ENCODE measurements at places on chromosomes 1 and 21.
A peak's percentile ranks its signal among the peaks of the same experiment; 100 is the strongest.

DNA sequence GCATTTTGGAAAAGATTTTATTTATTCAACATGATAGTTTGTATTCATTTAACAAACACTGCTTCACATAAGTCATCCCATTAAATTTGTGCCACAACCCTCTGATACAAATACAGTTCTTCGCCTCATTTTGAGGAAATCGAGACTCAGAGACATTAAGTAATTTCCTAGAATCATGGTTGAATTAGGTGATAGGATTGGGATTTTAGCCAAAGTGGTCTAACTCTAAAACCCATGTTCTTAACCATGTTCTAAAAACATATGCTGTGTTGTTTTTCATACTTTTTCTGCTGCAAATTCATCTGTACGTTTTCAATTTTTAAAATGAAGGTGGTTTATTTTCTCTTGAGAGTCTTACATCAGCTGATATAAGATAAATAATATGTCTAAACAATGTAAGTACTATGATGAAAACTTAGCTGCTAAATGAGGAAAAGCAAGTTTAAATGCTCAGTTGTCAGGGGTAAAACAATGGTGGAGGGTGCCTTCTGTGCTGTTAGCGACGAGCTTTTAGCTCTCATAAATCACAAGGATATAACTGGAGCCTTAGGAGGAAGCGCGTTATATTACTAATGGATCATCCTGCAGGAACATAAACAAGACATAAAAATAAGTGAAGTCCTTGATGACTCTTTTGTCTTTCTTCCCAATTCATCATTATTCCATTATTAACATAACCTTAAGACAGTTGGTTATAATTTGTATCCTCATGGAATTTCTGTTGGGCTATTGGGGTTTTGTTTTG lies 97.7 kb downstream of the CACHD1 start:
- DNase-seq = no peak

DNA sequence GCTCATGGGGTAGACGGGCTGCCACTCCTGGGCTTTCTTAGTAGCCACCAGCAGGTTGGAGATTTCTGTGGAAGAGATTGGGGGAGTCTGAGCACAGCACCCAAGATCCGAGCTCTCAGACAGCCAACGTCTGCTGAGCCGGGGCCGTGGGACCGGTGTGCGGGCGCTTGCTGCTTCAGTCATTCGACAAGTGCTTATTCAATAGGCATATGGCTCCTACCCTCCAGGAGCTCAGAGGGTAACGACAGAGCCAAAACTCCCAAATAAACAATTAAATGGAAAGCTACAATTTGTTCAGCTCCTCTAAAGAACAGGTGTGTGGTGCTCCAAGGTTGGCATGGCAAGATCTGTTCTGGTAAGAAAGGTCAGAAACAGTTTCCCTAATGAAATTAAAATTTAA lies 106.0 kb downstream of the RAVER2 start:
- DNase-seq = no peak

GRCh38 chr21:32768530-32768929 lies 3.0 kb downstream of the PAXBP1 start:
- no peak for DNase-seq

DNA sequence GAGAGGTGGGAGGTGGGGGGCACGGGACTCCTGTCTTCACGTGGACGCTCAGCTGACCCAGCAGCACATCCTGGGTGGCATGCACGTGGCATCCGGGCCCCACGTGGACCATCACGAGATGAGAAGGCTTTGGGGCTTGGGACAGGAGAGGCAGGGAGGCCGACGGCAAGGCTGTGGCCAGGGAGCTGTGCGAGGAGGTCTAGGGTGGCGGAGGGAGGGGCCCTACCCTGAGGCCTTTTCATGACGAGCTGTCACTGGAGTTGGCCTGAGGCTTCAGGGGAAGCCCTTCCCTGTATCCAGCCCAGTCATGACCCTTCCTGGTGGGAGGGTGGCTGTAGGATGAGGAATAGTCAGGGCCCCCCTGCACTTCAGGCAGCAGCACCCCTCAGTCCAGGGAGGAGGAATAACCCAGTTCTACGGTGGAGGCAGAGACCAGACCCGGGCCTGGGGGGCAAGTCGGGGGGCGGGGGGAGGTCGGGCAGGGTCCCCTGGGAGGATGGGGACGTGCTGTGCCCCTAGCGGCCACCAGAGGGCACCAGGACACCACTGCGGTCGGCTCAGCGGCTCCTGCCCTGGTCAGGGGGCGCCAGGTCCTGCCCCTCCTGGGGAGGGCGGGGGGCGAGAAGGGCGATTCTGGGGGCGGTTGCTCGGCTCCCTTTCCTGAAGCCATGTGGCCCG lies 2.0 kb upstream of the PERM1 start:
- no peak for DNase-seq

DNA sequence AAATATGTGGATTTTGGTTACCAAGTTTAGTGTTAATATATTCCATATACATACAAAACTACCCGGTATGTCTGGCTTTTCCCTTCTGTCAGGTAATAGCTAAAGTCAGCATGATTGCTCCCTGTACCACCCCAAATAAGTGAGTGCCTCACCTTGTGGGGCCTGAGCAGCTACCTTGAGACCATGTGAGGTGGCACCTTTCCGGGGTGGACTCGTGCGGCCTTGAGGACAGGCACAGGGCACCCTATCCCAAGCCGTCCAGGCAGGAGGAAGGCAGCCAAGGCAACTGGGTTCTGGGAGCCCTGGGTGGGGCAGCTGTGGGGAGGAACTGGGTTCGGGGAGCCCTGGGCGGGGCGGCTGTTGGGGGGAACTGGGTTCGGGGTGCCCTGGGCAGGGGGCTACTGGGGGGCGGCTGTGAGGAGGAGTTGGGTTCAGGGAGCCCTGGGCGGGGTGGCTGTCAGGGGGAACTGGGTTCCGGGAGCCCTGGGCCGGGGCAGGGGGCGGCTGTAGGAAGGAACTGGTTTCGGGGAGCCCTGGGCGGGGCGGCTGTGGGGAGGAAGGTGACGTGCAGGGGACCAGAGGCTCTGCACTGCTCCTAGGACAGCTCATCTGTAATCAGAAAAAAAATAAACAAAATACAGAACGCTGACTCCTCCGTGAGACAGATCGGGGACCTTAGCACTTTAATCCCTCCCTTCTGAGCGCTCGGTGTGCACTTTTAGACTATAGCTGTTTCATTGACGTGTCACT lies 63.3 kb downstream of the POFUT2 start:
- no peak for DNase-seq

DNA sequence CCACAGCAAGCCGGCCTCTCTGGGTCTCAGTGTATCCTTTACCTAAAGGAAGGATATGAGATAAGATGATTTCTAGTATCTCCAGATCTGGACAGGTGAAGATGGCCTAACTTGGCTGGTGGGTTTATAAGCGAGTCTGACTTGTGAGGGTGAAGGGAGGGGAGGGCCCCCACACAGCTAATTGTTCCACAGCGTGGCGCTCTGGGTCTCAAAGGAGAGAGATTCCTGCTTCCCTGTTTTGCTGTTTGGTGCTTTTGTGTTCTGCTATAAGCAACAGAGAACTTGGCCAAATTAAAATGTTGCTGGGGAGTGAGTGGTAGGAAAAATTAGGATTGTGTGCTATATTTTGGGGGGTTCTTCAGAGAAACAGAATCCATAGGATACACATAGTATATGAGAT lies 28.9 kb upstream of the NLRP3 start:
- DNase-seq = no peak

- no peak for DNase-seq
These were observed 30.2 kb upstream of the LRRC8D start for GRCh38 chr1:89790592-89790991.

- DNase-seq = no peak
These were observed 177.3 kb downstream of the PTPRU start for GRCh38 chr1:29413661-29414060.

- no peak for DNase-seq
These were observed 23.3 kb upstream of the ZNF326 start for GRCh38 chr1:89971600-89971999.

- no peak for DNase-seq
These were observed 587.1 kb upstream of the NEGR1 start for GRCh38 chr1:72869441-72869840.

DNA sequence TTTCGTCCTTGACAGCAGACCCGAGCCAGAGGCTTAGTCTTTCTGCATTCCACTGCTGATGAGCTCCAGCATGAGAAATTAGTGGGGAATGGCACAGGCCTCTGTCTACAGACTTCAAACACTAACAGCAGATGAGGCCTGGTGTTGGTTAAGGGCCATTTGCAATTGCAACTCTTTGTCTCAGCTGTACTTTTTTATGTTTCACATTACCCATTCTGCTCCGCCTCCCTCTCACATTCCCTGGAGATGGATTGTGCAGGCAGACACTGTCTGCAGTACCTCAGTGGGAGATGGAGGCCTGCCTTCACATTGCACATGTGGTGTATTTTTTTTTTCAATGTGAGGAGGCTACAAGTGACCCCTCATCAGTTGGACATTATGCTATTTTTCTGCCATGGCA lies 370.2 kb downstream of the DUSP10 start:
- no peak for DNase-seq

GRCh38 chr1:16118706-16119105 lies 37.2 kb downstream of the EPHA2 start:
- DNase-seq = no peak

DNA sequence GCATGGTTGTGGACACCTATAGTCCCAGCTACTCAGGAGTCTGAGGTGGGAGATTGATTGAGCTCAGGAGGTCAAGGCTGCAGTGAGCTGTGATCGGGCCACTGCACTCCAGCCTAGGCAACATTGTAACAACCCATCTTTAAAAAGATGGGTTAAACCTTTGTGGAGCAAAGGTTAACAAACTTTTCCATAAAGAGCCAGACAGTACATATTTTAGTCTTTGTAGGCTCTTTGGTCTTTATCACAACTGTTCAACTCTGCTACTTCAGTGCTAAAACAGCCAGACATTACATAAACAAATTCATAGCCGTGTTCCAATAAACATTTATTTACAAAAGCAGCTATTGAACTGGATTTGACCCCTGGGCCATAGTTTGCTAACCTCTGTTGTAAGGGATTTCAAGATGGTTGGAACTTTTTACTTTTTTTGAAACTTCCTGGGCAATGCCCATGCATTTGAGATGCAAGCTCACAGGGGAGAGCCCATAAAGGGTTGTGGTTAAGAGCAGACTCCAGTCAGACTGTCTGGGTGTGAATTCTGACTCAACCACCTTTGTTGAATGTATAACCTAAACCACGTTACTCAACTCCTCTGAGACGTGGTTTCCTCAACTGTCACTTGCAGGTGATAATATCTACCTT lies 10.8 kb downstream of the INAVA start:
- DNase-seq = no peak

DNA sequence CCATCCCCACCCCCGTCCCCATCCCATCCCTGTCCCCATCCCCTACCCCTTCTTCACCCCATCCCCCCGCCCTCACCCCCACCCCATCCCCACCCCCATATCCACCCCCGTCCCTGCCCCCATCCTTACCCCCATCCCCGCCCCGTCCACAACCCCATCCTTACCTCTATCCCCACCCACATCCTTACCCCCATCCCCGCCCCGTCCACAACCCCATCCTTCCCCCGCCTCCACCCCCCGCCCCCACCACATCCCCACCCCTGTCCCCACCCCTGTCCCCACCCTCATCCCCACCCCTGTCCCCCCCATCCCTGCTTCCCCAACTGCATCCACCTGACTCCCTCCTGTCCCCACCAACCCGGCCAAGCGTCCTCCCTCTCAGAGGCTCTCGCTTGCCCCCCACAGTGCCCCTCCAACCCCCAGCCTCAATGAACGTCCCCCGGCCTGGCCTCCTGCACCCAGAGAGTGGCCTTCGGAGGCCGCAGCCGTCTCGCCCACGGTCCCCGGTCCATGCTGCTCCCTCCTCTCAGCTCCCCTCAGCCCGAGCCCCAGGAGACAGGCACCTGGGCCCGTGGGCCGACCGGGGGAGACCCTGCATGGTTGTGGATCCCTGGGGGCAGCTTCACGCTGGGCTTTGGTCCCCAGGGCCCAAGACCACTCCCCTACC lies 25.5 kb upstream of the C1orf159 start:
- no peak for DNase-seq

DNA sequence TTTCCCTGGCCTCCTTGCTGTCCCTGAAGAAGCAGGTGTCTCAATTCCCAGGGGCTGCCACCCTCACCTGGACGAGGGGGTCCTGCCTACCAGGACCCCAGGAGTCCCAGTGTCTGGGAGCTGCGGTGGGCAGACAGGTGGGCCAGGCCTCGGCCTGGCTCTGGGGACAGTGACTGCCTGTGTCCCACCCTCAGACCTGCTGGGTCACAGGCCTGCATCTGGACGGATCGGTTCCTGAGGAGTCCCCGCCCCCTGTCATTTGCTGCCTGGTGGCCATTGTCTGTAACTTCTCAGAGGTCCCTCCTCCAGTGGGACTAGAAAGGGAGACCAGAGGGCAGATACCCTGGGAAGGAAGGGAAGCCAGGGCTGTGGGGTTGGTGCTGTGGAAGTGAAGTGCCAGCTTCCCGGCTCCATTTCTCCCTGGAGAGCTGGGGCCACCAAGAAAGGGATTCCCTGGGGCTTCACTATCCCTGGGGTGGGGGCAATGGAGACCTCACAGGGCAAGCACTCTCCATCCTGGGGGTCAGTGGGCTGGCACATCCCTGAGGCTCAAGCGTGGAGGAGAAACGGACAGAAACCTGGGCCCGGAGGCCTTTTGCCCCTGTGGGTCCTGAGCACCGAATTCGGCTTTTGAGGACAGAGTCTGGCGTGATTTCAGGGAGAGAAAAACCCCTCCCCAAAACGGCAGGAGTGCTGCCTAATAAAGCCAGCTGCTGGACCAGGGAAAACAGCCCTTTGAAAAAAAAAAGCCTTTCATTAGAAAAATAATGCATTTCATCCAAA lies 157.3 kb downstream of the PEX14 start:
- no peak for DNase-seq

- DNase-seq = no peak
These were observed 129.3 kb upstream of the GJB5 start for GRCh38 chr1:34625521-34626015.

GRCh38 chr1:23169727-23170335 lies 1.2 kb upstream of the LUZP1 start:
- DNase-seq = peak; percentile 88

DNA sequence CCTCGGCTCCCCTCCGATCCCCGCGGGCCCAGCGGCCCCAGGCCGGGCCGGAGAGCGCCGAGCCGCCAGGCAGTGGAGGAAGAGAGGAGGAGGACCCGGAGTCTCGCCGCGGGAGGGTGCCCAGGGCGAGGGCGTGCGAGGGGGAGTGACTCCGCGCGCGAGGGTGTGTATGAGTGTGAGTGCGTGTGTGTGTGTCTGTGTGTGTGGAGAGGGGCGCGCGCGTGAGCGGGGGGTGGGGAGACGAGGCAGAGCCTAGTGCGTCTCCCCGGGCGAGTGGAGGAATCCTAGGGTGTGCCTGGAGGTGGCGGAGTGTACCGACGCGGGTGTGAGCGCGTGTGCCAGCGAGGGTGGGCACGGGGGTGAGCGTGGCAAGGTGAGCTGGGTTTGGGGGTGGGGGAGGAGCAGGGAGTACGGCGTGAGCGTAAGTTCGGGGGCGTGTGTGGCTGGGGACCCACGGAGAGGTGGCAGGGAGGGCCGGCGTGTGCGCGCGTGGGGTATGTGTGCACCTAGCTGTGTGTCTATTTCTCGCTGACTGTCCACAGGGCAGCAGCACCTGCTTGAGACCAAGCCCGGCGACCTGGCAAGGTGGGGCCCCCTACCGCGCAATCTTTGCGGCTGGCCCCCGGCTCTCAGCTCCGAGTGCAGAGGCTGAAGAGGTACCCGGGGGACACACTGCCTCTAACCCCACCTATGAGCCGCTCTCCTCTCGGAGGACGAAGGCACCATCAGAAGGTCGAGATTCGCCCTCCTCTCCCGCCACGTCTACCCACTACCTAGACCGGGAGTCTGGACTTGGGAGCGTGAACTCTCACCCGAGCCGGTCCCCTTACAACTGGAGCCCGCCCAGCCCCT lies 784 bp upstream of the KCND3 start:
- peak; percentile 2 for DNase-seq
